ENCODE measurements at places on chromosomes 11 and 22.

- DNase-seq: no peak
Observed at GRCh38 chr22:39574779-39575551, 4.4 kb downstream of the CACNA1I start.

DNA sequence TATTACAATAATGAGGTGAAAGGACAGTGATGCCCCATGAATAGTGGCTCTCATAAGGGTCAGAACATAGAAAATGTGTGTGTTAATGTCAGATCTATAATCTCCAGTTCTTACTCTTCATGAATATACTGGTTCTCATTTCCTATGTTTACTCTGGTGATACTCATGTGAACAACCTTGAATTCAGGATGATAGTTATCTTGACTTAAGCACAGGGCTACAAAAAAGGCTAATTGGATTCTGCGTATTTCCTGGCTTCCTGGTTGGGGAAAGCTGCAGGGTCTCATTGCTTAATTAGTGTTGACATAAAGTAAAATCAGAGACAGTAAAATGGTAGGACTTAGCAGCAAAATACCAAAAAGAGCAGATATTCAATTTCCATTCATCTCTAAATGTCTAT lies 1316.8 kb upstream of the RAG2 start:
- DNase-seq: no peak

- DNase-seq: peak; percentile 60
Observed at GRCh38 chr11:64880240-64881001, 2.0 kb upstream of the EHD1 start.

DNA sequence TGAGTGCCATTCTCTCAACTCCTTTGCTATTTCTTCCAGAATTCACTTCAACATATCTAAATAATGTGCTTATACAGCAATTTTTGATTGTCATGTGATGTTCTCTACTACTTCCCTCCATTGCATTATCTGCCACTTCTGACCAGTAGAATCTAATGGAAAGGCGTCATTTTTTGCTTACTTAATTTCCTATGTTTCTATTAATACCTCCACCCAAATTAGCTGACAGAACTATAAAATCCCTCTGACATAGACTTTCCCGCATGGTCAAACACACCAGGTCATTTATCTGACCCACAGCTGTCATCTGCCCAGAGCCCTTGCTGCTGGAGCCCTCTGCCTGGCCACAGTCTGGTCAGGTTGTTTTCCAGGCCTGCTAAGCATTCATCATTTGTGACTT lies 258.6 kb upstream of the NARS2 start:
- DNase-seq: no peak

GRCh38 chr11:104891135-104891534 lies 7.1 kb downstream of the CASP12 start:
- no peak for DNase-seq

DNA sequence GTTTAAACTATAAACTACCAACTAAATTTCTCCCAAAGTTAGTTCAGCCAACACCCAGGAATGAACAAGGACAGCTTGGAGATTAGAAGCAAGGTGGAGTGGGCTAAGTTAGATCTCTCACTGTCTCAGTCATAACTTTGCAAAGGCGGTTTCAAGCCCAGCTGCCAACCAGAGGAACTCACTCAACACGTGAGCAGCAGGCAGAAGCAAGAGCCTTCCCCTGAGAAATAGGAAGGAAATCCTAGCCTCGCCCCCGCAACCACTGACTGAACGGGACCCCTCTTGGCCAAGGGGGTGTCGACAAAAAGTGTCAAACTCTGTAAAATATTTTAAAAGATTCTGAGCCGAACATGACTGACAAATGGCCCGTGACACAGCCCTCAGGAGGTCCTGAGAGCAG lies 4.4 kb upstream of the KRTAP5-9 start:
- DNase-seq: no peak

DNA sequence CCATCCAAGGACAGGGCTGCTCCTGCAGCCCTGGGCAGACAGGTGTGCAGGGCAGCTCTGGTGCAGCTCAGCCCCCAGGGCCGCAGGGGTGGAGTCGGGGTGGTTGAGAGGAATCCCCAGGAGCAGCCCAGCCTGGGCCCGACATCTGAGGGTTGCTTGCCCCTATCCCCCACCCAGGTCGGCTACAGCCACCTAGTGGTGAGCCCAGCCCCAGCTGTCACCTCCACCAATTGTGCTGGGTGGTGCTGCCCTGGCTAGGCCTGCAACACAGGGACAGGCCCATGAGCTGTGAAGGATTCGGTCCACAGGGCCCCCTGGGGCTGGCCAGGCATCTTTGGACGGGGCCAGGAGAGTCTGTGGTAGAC lies 29.6 kb downstream of the RTN4R start:
- DNase-seq: peak; percentile 62

GRCh38 chr11:115193914-115194801 lies 310.1 kb downstream of the CADM1 start:
- peak; percentile 7 for DNase-seq

DNA sequence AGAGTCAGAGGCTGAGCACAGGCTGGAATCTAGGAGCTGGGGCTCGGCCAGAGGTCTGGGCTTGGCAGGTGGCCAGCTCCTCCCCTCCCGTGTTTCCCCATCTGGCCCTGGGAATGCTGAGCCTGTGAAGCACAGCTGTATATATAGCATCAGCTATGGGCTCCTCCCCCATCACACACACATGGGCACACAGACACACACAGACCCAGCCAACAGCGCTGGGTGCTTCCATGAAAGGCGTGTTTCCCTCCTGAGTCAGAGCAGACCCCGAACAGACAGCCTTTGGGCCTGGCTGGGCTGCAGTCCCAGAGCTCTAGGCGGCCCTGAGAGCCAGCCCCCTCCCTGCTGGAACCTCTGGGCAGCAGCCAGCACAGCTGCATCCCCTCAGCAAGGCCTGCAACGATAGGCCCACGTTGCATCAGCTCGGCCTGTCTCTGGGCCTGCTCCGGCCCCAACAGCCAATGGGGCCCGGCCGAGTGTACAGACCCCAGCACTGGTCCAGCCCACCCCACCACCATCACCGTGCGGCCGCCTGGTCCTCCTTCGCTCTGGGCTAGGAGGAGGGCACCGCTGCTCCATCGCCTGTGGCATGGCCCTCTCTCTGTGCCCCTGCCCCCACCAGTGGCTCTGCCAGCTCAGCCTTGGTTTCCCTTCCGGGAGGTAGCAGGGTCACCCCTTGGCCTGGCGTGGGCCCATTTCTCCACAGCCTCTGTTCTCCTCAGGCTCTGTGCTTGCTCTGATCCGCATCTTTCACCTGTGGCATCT lies 7.6 kb upstream of the SERPINH1 start:
- DNase-seq: no peak

GRCh38 chr11:104462341-104462740 lies 298.4 kb upstream of the PDGFD start:
- no peak for DNase-seq

GRCh38 chr22:32803738-32804435 lies 2.4 kb downstream of the TIMP3 start:
- DNase-seq: no peak

DNA sequence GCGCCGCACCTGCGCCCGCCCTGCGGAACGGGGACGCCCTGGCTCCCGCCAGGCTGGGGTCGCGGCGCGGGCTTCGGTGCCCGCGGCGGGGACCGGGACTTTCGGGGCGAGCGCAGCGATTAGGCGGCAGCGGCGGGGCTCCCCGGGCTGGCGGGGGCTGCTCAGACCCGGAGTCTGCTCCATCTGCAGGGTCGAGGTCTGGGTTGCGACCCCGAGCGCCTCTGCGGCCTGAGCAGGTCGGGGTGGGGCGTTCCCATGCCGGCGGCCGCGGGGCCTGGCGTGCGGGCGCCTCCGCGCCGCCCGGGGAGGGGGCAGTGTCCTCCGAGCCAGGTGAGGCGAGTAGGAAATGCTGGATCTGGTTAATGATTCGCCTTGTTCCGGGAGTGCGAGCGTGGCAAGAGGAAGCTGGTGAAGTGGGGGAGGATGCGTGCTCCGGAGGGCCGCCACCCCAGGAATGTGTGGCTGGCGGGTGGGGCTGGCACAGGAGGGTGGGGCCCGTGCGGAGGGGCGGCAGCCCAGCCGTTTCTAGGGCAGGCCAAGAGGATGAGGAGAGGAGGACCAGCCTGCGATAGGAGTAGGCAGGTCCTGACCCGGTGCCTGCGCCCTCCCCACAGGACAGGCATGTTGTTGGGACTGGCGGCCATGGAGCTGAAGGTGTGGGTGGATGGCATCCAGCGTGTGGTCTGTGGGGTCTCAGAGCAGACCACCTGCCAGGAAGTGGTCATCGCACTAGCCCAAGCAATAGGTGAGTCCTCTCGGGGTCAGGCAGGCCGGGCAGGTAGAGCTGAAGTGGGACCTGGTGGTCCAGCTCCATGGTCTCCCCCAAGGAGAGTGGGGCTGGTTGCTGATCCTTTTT lies 606 bp downstream of the RASSF7 start:
- DNase-seq: no peak

- no peak for DNase-seq
Observed at GRCh38 chr11:104725796-104726408, 172.4 kb downstream of the CASP12 start.

DNA sequence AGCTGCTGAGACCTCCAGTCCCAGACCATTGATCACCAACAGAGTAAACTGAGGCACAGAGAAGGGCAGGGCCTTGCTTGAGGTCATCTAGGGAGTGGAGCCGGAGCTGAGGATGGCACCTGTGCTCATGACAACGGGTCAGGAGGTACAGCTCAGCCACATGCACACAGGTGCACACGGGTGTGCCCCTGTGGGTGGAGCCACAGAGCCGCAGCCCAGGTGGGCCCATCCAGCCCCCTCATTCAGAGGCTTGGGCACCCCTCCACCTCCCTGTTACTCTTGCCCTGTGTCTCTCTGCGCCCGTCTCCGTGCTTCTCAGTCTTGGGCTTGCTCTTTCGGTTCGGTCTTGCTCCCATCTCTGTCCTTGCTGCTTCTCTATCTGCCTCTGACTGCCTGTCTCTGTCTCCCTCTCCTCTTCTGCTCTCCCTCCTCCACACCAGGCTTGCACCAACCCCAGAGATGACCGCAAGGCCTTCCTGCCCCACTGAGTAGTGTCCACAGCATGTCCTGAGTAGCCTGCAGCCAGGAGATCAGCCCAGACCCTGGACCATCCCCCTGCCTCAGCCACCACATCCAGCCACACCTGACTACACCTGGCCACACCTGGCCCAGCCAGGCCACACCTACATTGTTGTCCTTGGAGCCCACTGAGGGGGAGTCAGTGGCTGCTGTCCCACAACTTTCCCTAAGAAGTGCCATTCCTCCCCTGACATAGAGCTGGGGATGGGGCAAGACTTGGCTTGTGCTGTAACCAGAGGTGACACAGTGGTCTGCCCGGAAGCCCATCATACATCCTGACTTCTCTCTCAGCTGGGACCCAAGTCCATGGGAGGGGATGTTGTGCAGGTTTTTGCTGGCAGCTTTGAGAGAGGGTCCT lies 39.3 kb upstream of the CRYBB3 start:
- DNase-seq: no peak

DNA sequence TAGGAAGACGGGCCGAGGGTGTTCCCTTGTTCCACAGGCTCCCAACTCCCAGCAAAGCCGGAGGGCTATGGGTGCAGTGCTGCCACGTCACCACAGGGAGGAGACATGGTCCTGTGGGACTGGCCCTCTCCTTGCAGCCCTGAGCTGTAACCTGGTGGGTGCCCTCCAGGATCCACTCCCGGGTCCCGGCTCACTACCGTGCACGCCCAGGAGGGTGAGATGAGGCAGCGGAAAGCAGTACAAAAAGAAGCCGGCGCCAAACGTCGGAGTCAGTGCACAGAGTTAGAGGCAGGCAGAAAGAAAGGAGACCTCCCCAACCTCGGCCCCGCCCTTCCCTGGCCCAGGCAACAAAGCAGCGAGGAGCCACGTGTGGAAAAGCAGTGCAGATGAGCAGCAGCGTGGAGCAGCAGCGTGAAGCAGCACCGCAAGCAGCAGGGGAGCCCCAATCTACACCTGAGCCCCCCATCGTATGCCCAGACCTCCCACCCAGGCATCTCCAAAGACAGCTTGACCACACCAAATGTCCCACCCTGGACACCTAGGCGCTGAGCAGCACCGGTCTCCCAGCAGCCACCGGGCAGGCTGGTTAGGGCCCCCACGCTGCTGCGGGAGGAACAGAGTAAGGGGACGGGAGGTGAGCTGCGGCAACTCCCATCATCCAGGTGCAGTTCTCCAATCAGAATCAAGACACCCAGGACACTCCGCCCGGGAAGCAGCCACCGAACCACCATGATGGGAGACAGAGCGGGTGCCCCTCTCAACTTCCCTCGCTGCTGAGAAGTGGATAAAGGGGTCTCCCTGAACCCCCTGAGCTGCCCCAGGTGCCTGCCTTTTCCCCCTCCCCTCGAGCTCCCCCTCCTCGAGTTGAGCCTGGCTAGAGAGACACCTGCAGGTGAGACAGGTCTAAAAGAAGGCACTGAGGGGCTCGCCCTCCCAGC lies 28.8 kb downstream of the IGSF9B start:
- peak; percentile 70 for DNase-seq

DNA sequence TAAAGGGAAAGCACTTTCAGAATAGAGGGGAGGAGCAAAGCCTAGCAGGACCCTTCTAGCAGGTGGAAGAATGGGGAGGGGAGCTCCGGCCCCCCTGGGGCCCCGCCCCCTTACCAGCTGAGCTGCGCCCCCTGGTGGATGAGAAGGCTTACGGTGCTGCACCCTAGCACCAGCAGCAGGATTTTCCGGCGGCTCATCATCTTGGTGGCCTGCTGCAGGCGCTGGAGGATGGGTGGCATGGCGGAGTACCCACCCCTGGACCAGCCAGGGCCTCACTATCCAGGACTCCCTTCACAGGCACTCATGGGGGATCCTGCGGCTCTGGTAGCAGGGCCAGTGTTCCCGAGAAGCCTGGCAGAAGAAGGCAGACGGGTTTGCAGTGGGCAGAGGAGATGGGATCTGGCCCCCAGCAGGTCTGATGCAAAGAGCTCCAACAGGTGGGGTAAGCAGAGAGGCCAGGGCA lies 3.8 kb downstream of the GAL3ST3 start:
- DNase-seq: peak; percentile 87

- DNase-seq: no peak
Observed at GRCh38 chr11:33651555-33651954, 49.1 kb downstream of the C11orf91 start.

GRCh38 chr11:125025968-125026367 lies 37.1 kb upstream of the SLC37A2 start:
- DNase-seq: no peak

DNA sequence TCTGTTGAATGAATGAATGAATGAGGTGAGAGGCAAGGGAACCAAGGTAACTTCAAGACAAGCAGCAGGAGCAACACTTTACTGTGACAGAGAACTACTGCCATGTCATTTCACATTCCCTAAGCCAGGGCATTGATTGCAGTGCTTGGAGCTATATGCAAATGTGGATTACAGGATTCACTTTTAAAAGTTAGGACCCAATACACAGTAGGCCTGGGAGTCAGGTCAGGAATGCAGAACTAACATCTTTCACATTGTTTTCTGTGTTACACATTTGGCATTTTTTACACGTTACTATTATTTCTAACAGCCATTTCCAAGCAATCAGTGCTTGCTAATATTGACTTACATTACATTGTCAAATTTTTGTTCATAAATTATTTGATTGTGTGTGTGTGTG lies 26.2 kb upstream of the ME3 start:
- no peak for DNase-seq

GRCh38 chr11:113242767-113243397 lies 71.5 kb upstream of the TTC12 start:
- no peak for DNase-seq
